ENCODE measurements at places on chromosomes 7 and 10.

- no peak for DNase-seq
These were observed 56.7 kb downstream of the ANKRD7 start for GRCh38 chr7:118281196-118281595.

GRCh38 chr10:11213137-11213536 is 195.5 kb downstream of the CELF2 start:
- DNase-seq = no peak

DNA sequence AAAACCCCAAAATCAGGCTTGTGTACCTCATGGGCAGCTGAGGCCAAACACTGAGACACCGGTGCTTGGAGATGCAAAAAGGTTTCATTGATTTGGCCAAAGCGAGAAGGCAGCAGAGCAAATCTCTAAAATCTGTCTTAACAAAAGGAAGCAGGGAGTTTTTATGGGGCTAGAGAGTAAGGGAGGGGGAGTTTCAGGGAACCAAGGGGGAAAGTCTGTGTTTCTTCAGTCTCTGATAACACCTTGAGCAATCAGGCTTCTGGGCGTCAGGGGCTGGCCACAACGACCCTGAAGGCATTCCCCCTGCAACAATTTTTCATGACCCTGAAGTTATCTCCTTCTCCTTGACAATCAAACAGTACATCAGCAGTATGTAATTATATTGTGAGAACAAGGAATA is 2.7 kb upstream of the ZNF786 start:
- no peak for DNase-seq

GRCh38 chr7:133688483-133689239 is 435.8 kb downstream of the EXOC4 start:
- peak; percentile 86 for DNase-seq

GRCh38 chr7:96055717-96056116 is 266.2 kb downstream of the SLC25A13 start:
- no peak for DNase-seq

GRCh38 chr10:131743190-131744151 is 157.3 kb upstream of the PPP2R2D start:
- no peak for DNase-seq

DNA sequence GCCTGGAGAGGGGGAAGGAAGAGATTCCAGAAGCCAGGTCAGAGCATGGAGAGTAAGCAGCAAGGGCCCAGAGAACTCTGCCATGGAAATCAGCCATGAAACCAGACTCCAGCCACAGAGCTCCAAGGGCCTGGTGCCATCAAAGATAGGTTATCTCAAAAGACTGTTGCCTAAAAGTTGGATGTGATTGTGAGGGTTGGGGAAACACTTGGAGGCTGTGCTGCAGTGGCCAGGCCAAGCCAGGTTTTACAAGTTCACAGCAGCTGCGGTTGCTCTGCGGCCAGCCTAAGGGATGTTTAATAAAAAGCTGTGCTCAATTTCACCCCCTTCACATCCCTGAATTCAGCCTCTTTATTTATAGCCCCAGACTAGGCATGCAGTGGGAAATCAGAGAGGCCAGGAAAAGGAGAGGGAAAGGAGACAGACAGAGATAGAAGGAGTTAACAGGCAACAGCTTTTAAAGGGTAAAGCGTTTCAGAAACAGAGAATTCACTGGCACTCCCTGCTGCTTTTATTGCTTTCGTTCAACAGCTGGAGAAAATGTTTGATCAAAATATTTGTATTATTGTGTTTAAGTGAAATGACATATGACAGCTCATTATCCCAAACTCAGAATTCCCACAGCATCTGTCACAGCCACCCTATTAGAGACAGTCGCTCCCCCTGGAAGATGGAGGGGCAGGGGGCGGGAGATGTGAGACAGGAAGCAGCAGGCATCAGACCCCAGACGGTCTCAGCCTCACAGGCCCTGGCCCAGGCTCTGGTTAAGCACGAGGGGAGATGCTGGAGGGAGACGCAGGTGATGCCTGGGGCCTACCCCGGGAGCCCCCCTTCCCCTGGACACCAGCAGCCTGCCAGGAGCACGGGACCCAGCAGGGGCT is 140.1 kb downstream of the GLI3 start:
- no peak for DNase-seq

- no peak for DNase-seq
These were observed 16.3 kb downstream of the ZMIZ2 start for GRCh38 chr7:44764665-44765578.

GRCh38 chr10:81600185-81600584 is 274.8 kb upstream of the NRG3 start:
- DNase-seq = peak; percentile 13

DNA sequence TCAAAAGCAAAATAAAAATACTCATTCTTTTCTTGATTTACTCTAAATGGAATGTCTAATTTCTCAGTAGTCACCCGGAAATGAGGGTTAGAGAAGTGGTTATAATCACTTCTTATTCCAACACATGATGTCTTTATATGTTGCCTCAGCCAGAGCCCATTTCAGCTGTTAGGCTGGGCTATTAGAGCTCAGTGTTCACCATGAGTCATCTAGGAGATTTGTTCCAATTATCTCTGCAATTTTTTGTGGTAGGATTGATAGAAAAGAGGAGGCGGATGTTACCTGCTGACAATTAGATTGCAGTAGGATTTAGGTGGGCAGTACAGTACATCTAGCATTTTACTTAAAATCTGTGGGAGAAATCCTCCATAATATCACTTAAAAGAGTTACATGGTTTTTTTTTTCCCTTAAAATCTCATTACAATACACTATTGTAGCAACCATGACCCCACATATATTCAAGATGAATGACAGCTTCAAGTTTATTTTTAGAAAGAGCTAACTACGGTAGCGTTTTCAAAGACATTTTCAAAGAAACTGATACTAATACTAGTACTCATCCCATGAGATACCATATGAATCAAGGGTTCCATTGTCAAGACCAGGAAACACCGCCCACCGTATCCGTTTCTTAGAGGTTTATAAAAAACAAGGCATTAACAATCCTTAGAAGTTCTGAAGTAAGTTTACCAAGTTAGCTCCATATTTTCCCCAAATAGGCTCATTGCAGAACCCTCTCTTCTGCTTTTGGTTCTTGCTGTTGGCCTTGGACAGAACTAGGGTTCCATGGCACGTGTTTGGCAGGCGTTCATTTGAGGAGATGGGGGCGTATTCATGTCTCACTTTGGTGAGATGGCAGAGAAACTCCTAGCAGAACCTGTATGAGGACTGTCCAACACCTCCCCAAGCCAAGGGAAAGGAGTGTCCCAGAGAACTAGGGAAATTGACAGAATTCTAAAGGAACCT is 10.4 kb downstream of the CPA2 start:
- DNase-seq = peak; percentile 68

DNA sequence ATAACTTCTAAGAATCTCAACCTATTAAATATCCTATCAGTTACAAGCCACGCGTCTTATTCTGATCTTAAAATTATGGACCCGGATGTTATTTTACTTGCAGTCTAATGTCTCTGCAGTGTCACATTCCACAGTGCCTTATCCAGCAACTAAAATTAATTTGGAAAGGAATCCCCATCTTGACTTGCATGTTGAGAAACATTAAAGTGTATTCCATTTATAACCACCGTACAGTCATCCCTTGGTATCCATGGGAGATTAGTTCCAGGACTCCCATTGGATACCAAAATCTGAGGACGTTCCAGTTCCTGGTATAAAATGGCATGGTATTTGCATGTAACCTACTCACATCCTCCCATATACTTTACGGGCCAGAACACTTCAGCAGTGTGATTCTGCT is 194.7 kb downstream of the ARHGAP21 start:
- DNase-seq = no peak

DNA sequence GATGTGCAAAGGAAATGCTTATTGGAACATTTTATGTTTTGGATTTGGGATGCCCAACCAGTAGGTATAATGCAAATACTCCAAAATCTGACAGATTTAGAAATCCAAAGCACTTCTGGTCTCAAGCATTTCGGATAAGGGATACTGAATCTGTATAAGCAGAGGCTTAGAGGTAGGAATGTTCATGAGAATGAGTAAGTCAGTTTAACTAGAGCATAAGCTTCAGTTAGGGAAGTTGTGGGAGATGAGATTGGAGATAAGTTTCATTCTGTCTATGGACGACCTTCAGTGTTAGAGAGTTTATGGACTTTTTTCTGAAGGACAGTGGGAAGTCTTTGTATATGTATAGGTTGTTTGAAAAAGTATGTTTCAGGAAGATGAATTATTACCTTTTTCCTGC is 10.4 kb downstream of the TAX1BP1 start:
- no peak for DNase-seq

- no peak for DNase-seq
These were observed 355.7 kb upstream of the STEAP1 start for GRCh38 chr7:89798599-89798996.

DNA sequence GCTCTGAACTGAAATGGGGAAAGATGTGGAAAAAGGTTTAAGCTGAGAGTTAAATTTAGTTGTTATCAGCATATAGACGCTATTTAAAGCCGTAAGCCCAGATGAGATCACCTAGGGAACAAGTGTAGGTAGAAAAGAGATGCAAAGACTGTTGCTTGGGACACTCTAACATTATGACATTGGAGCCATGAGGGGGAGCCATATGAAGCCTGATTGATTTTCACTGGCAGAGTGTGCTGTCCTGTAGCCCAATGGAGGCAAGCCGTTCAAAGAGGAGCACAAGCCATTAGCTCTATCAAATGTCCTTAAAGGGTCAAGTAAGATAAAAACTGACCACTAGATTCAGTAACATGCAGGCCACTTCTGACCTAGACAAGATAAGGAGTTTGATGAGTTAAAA is 223.3 kb downstream of the TWIST1 start:
- DNase-seq = no peak

GRCh38 chr7:100825215-100825671 is 2.1 kb downstream of the EPHB4 start:
- DNase-seq = no peak

DNA sequence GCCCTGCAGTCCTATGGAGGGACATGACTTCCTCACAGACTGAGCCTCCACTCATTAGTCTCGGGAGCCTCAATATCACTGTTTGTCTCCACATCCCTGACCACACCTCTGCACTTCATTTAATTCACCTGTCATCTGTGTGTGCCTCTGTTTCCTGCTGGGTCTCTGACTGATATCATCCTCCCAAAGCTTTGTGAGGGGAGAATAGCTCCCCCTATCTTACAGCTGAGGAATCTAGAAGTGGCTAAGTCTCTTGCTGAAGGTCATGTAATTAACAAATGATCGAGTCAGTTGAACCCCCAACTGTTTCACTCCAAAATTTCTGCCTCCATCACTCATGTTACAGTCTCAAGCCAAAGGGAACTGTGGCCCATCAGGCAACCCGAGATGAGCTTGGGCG is 5.5 kb upstream of the CPXM2 start:
- DNase-seq = no peak

DNA sequence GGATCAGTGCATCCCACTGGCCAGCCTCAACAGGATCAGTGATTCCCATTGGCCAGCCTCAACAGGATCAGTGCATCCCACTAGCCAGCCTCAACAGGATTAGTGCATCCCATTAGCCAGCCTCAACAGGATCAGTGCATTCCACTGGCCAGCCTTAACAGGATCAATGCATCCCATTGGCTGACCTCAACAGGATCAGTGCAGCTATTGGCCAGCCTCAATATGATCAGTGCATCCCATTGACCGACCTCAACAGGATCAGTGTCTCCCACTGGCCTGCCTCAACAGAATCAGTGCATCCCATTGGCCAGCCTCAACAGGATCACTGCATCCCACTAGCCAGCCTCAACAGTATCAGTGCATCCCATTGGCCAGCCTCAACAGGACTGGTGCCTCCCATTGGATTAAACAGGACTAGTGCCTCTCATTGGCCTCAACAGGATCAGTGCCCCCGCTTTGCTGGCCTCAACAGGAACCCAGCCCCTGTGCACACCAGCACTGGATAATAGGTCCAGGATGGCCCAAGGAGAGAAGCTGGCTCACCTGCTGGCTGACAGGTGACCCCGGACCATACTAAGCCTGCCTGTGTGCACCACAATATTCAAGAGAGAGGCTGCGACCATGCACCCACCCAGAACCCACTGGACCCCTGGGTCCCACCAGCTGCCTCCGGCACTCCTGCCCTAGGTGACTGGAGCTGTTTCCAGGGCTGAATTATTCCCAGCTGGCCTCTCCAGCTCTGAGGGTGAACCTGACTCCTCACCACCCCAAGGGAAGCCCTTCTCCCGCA is 59.9 kb downstream of the PDGFA start:
- no peak for DNase-seq

- DNase-seq = peak; percentile 57
These were observed at the start of gene NDUFB8 for GRCh38 chr10:100529475-100530298. TSS of gene NDUFB8 (minus strand) at chr10:100529871. CDS start at chr10:100529851, 20 bp downstream.

DNA sequence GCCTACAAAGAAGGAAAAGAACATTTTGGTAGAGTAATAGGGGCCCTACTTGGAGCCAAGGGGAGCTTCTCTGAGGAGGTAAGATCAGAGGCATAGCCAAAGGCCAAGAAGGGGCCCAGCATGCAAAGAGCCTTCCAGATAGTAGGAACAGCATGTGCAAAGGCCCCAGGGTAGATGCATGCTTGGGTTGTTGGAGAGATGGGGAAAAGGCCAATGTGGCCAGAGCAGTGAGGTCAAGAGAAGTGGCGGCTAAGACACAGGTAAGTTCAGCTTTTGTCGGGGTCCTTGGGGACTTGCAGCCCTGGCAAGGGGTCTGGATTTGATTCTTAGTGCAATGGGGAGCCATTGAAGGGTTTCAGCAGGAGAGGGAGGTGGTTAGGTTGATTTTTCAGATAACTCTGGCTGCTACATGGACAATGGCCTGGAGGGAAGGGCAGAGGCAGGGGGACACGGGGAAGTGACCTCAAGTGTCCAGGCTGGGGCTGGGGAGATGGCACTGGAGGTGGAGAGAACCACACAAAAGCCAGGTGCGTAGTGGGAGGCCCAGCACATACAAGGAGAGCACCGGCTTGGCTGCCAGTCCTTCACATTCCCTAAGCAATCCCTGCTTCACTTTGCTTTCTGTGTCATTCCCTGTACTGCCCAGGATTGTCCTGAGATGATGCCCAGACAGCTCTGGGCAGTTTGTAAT is 16.5 kb downstream of the GRID1 start:
- no peak for DNase-seq

DNA sequence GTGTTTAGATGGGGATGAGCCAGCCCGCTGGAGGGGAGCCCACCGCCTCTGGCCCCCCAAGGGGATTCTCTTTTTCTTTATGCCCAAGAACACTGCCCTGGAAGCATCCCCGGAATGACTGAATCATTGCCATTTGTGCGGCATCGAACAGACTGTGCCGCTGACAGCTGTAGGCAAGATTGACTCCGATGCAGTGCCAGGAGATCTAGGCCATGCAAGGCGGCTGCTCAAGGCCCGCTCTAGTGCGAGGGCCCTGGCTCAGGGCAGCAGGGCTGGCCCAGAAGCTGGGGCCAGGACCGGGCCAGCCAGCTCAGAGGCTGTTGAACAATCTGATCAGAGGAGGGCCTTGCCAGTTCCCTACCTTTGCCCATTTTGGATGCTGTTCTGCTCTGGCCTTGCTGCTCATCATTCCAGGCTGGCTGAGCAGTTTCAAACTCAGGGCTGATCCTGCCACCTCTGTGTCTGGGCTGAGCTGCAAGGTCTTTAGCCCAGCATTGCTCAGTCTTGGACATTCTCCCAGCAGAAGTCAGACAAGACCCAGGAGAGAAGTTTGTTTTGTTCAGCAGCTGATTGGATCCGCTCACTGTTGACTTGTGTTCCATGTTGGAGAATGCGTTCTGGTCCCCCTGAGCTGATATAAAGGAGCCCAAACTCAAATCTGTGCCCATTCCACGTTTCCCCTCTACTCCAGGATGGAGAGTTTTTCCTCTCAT is 485.3 kb upstream of the GALNT17 start:
- no peak for DNase-seq

- no peak for DNase-seq
These were observed 607 bp upstream of the GGCT start for GRCh38 chr7:30505174-30505697.

Data from fibroblast of skin of left biceps (primary cell).